ENCODE measurements at places on chromosomes 3 and 15. TPM values are rescaled to one million over a fixed set of nuclear protein-coding genes. Genes with fewer than 3 reads are reported as not detected.

Gene NMNAT3
- total RNA-seq = 23.9 TPM

Gene ALDH1L1
- 67.5 TPM for total RNA-seq

Gene GOLGA6D
- 13.1 TPM for total RNA-seq

Gene MUC20
- total RNA-seq = 16.2 TPM

Gene UBE2E1
- total RNA-seq = 68.7 TPM

Gene RETNLB
- not detected for total RNA-seq

Gene SPINK8
- not detected for total RNA-seq

Gene SRGAP3
- 65.9 TPM for total RNA-seq

- H3K36me3 ChIP-seq = no peaks in the 10 kb centered on the region
- H3K27me3 ChIP-seq = no peaks in the 10 kb centered on the region
- DNase-seq = no peak
- no peaks in the 10 kb centered on the region for H3K4me1 ChIP-seq
- no peak overlapping the region for H3K4me3 ChIP-seq
- H3K27ac ChIP-seq = no peak overlapping the region
Measured at GRCh38 chr3:138726946-138727730, 107.6 kb downstream of the PIK3CB start.

- no peak overlapping the region for H3K4me3 ChIP-seq
- peaks cover 12% of the 10 kb centered on the region for H3K4me1 ChIP-seq
- no peaks in the 10 kb centered on the region for H3K27me3 ChIP-seq
Measured at GRCh38 chr15:87947560-87947959, 309.0 kb downstream of the NTRK3 start.

- no peak overlapping the region for H3K4me3 ChIP-seq
- H3K27ac ChIP-seq = no peak overlapping the region
- H3K4me1 ChIP-seq = peaks cover 9% of the 10 kb centered on the region
Measured at GRCh38 chr15:72861354-72861910, 77.9 kb upstream of the ADPGK start.

GRCh38 chr3:61562721-61563312 is 1.4 kb downstream of the PTPRG start:
- peak; percentile 35 for DNase-seq
- no peaks in the 10 kb centered on the region for H3K36me3 ChIP-seq
- peak overlapping the region; percentile 97 for H3K4me3 ChIP-seq
- H3K4me1 ChIP-seq = peaks cover 7% of the 10 kb centered on the region

GRCh38 chr3:103847081-103848062 is 1412.6 kb downstream of the ZPLD1 start:
- H3K27ac ChIP-seq = no peak overlapping the region
- no peak for DNase-seq
- no peaks in the 10 kb centered on the region for H3K27me3 ChIP-seq
- no peaks in the 10 kb centered on the region for H3K36me3 ChIP-seq
- no peaks in the 10 kb centered on the region for H3K4me1 ChIP-seq
- no peak overlapping the region for H3K4me3 ChIP-seq

DNA sequence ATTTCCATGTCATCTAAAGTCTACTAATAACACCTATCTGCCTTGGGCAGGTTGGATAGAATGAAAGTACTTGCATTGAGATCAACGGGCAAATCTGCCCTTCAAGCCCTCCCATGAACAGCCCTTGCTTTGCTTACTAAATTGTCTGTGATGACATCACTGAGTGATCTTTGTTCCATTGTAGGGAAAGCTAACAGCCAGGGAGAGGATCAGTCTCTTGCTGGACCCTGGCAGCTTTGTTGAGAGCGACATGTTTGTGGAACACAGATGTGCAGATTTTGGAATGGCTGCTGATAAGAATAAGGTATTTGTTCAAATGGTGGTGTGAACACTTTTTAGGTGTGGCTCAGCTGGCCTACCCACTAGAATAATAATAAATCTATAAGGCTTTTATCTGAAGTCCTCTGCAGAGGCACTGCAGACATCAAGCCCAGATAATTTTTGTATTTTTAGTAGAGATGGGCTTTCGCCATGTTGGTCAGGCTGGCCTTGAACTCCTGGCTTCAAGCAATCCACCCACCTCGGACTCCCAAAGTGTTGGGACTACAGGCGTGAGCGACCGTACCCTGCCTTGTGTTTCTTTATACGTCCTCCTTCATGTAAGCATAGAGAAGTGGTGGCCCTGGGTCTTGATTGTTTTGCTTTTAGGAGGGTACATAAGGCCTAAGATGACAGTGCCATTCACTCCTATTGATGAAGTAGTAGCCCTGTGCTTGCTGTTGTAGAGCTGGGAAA is 5.7 kb downstream of the PCCB start:
- no peak for DNase-seq
- H3K36me3 ChIP-seq = no peaks in the 10 kb centered on the region
- no peak overlapping the region for H3K27ac ChIP-seq

DNA sequence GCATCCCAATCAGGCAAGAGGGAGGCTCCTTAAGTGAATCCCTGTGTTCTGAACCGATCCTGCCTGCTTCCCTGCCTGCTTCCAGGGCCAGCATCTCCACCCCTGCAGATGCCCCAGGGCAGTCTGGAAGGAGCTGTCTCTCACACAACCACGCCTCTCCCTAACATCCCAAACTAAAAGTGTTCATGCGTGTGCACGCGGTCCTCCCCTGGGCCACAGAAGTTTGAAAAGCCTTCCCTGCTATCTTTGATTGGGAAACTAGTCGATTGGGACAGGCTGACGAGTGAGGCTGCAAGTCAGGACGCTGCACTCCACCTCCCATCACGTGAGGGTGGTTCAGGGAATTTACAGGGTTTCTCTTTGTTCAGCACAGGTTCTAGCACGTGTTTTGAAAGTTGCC is 340.9 kb upstream of the ICE2 start:
- peaks cover 10% of the 10 kb centered on the region for H3K4me1 ChIP-seq
- H3K27me3 ChIP-seq = no peaks in the 10 kb centered on the region
- H3K36me3 ChIP-seq = no peaks in the 10 kb centered on the region
- H3K4me3 ChIP-seq = no peak overlapping the region

GRCh38 chr3:172836390-172836997 is 86.0 kb downstream of the ECT2 start:
- no peaks in the 10 kb centered on the region for H3K36me3 ChIP-seq
- no peaks in the 10 kb centered on the region for H3K27me3 ChIP-seq
- H3K27ac ChIP-seq = no peak overlapping the region
- no peak overlapping the region for H3K4me3 ChIP-seq
- DNase-seq = peak; percentile 61

DNA sequence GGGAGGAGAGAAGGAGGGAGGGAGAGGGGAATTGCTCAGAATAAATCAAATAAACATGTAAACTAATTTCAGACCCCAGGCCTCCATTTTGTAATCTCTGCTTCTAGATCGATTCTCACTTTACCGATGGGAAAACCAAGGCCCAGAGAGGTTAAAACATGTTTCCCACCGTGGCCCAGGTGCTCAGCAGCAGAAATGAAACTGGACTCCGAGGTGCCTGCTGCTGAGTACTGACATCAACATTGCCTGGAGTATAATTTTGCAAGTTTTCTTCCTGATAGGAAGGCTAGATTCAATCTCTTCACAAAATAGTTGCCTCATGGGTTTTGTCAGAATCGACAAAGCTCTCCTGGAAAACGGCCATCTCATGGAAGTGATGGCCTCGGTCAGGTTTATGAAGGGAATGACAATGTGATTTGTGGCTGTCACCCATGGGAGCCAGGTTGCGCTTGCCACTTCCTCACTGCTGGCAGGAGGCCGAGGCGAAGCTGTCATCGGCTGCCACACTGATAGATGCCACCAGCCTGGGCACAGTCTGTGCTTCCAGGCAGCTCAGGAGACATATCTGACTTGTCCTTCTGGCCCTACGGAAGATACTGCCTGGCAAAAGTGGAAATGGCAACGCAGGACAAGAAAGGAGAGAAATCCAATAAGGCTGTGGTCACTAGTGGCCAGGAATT is 133.1 kb upstream of the LRRN1 start:
- no peak overlapping the region for H3K27ac ChIP-seq
- H3K4me1 ChIP-seq = no peaks in the 10 kb centered on the region
- H3K4me3 ChIP-seq = no peak overlapping the region
- no peaks in the 10 kb centered on the region for H3K27me3 ChIP-seq

GRCh38 chr3:173287361-173287760 is 110.2 kb upstream of the NLGN1 start:
- no peaks in the 10 kb centered on the region for H3K36me3 ChIP-seq
- no peaks in the 10 kb centered on the region for H3K27me3 ChIP-seq
- no peaks in the 10 kb centered on the region for H3K4me1 ChIP-seq
- H3K27ac ChIP-seq = no peak overlapping the region

- no peaks in the 10 kb centered on the region for H3K4me1 ChIP-seq
- H3K27ac ChIP-seq = no peak overlapping the region
- no peaks in the 10 kb centered on the region for H3K27me3 ChIP-seq
- no peak overlapping the region for H3K4me3 ChIP-seq
- DNase-seq = no peak
Measured at GRCh38 chr3:77602722-77603121, 562.8 kb downstream of the ROBO2 start.

Data from testis (tissue), 5 donors.